Ovary (tissue), 10 donors: ENCODE measurements at places on chromosomes 4 and X. TPM values are rescaled to one million over a fixed set of nuclear protein-coding genes. Genes with fewer than 3 reads are reported as not detected.

DNA sequence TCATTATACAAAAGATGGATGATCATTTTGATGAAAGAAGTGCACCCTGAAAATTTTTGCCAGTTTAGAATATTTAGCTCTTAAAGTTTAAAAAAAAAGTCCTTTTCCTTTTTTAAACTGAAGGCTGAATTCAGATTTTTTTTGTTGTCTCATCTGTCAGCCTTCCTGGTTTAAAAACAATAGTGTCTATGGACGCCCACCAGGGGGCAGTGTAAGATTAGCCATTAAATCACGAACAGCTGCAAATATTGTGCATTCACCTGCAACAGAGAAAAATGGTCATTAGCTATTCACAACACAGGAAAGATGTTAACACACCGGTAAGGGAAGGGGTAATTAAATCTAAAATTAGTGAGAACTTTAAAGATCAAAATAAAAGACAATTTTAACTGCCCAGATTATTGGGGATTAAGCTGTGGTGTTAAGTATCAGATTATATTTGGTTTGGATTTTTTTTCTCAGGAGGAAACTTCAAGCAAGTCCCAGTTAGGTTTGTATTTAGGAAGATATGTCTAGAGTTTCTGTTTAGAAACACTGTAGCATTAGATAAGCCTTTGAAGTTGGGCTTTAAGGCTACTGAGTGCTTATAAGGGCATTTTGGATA lies 4.4 kb upstream of the CXorf38 start:
- no peak overlapping the region for H3K27ac ChIP-seq
- no peak overlapping the region for H3K4me3 ChIP-seq
- H3K36me3 ChIP-seq, result no peaks in the 10 kb centered on the region
- DNase-seq, result peak; percentile 67
- no peaks in the 10 kb centered on the region for H3K4me1 ChIP-seq

- H3K4me3 ChIP-seq, result no peak overlapping the region
- H3K27me3 ChIP-seq, result no peaks in the 10 kb centered on the region
- no peaks in the 10 kb centered on the region for H3K36me3 ChIP-seq
- H3K4me1 ChIP-seq, result peaks cover 5% of the 10 kb centered on the region
These were observed 226.1 kb downstream of the SPCS3 start for GRCh38 chr4:176545872-176546271.

DNA sequence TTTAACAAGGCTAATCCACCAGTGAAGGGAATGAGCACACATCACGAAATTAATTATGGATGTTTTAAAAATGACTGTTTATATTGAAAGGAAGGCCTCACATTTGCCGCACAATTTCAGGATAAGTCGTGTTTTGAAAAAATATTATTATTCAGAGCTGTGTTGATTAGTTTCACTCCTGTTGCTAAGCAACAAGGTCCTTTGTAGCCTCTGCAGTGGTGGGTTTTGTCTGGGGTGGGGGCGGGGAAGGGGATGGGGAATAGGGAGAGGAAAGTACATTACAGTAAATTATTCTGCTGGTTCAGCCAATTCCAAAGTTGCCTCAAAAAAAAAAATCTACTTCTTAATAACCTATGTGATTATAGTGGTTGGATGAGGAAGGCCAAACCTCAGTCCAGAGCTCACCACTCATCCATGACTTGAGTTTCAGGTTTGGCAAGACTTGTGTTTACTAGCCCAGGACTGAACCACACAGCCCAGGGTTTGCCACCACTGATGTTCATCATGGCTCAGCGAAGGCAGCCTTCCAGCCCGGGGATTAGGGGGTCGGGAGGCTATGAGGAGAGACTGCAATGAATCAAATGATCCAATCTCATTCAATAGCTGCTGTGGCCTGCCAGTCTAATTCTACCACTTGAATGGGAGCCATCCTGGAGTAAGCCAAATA lies 162.5 kb upstream of the ATP6AP2 start:
- no peak overlapping the region for H3K4me3 ChIP-seq
- no peaks in the 10 kb centered on the region for H3K4me1 ChIP-seq
- DNase-seq, result no peak
- H3K27ac ChIP-seq, result no peak overlapping the region
- no peaks in the 10 kb centered on the region for H3K27me3 ChIP-seq
- H3K36me3 ChIP-seq, result no peaks in the 10 kb centered on the region

DNA sequence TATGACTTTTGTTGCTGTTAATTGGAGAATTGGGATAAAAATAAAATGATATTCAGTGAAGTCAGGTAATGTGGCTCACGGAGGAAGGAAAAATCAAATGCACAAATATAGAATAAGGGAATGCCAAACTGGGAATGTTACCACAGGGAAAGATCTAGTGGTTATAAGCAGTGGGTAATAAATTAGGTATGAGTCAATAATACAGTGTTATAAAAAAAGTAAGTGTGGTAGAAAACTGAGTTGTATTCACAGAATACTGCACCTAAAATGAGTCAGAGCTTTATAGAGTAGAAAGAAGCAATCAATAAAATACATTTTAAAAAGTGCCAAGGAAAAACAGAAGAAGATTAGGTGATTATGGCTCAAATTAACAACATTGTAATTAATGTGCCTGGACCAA lies 34.5 kb downstream of the INTS12 start:
- DNase-seq, result no peak
- no peak overlapping the region for H3K4me3 ChIP-seq
- no peak overlapping the region for H3K27ac ChIP-seq

Gene SATL1
- total RNA-seq, result not detected

Gene SLC4A4
- 1.4 TPM for total RNA-seq

Gene TECRL
- not detected for total RNA-seq

Gene PAGE2B
- total RNA-seq, result 0.75 TPM

Gene MAOB
- 57.2 TPM for total RNA-seq
